ENCODE measurements at places on chromosomes 16 and 17.

GRCh38 chr16:57694725-57695679 is at the start of gene DRC7:
Gene DRC7, plus strand, starts transcription at chr16:57694806. Its CDS starts 3,144 bp downstream, at chr16:57697950.
- DNase-seq = peak; percentile 51

DNA sequence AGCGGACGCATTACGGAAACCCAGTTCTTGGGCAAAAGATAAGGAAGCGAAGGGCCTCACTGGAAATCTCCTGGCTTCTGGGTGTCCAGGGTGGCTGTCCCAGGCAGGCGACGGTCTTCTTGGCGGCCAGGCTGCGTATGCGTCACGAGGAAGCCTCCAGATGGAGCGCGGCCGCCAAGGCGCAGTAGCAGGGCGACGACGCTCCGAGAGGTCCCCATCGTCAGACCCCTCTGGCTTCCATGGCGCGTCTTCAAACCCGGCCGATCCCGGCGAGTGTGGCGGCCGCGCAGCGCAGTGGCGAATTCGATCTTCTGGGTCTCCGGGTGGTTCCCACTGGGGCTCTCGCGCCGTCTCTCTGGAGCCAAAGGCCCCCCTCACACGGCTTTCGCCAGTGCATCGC is 13.8 kb upstream of the ANKRD40CL start:
- no peak for DNase-seq

- DNase-seq = no peak
Measured at GRCh38 chr17:80264205-80265075, 3.8 kb downstream of the RNF213 start.

GRCh38 chr17:14317383-14317782 is 16.5 kb downstream of the HS3ST3B1 start:
- no peak for DNase-seq

DNA sequence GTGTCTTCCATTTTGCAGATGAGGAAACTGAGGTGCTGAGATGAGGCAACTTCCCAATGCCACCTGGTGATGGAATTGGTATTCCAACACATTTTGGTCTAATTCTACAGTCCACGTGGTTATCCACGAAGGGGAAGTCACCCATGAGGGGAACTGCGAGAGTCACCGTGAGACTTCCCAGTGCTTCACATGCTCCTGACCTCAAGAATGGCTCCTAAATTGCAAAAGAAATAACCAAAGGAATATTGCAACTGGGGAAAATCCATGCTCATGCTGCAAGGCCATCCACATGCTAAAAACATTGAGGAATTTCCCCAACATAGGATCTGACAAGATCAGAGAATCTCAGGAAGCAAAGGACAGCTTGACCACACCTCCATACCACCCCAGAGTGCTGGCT is 153.9 kb downstream of the HS3ST3B1 start:
- DNase-seq = no peak

Data from dermis microvascular lymphatic vessel endothelial cell (primary cell).